Panc1 (cell line): ENCODE measurements at places on chromosomes 16 and 17.

DNA sequence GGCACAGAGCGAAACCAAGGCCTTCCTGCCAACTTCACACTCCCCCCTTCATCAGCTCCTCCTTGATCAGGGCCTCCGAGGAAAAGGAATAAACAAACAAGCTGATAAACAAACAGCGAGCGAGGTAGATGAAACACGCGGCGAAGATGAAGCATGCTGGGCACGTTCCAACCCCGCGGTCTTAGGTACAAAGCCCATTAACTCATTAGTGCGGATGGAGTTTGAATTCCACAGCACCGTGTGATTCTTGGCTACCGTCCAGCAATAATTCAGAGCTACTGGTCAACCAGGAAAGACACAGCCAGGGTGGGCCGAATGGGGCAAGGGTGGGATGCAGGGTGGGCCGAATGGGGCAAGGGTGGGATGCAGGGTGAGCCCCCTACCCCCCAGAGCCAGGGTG lies 67.3 kb downstream of the RBFOX3 start:
- DNase-seq, result no peak

DNA sequence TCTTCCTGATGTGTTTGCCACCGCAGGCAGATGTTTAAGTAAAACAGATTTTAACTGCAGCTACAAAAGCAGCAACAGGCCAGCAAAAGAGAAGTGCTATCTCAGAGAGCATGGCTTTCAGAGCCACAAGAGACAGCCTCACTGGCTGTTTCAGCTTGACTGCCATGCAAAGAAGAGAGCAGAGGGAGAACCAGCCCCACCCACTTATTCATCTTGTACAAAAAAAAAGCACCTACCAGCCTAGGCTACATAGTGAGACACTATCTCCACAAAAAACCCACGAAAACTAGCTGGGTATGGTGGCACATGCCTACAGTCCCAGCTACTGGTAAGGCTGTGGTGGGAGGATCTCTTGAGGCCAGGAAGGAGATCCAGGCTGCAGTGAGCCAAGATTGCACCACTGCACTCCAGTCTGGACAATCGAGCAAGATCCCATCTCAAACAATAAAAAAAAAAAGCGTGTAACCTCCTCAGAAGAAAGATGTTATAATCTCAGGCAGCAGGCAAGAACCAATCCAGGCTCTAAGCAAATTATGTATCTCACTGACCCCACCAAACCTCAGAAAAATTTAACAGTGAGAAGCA lies 30.0 kb downstream of the STH start:
- DNase-seq, result no peak

DNA sequence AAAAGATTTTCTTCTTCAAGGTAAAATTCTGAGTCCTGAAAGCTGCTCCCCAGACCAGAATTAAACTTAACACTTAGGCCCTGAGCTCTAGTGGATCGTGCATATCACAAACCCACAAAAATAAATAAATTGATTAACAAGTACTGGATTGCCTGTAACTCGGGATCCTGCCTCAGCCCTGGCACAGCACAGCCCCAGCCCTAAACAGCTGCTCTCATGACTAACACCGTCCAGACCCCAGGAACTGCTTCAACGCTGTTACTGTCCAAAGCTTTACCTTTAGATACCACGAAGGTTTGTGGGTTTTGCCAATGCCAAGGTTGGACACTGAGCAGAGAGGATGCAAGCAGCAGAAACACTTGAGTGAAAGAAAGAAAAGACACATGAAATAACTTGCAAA lies 172.5 kb downstream of the COPRS start:
- DNase-seq, result no peak

DNA sequence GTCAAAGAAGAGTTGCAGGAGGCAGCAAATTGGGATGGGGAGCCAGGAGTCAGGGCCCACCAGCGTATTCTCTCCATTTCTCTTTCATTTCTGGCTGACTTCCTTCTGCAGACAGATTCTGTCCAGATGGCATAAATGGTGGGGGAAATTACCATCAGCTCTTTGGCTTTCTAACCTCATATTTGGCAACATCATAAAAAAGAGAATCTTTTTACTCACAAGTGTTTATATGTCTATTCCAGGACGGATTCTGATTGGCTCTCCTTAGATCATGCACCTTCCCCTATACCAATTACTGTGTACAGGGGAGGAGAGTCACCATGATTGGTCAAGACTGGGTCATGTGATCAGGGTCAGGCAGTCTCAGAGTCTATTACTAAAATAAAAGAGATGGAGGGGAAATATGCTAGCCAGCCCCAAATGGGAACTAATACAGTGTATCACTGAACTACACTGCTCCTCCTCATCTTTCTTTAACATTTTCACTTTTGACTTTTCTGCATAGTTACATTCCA lies 537.1 kb upstream of the EEF2KMT start:
- no peak for DNase-seq

- DNase-seq, result no peak
These were observed 22.4 kb downstream of the CMC2 start for GRCh38 chr16:80984124-80984892.

DNA sequence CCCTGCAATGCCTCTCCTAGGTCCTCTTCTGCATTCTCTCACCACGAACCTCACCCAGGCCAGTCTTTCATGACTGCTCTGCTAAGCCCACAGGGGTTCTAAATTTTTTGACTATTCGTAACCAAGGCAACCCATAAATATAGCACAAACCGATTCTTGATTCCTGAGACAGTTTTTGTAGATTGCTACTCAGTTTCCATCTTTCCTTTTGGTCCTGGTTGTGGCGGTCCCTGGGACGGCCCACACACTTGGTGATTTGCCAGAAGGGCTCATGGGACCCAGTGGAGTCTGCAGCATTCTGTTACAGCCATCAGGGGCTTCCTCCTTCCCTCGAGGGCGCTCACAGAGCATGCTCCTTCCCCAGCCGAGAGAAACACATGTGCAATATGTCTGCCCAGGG lies 23.4 kb upstream of the MGAT5B start:
- DNase-seq, result no peak

GRCh38 chr17:42203354-42203753 lies 9.1 kb upstream of the GHDC start:
- DNase-seq, result no peak

DNA sequence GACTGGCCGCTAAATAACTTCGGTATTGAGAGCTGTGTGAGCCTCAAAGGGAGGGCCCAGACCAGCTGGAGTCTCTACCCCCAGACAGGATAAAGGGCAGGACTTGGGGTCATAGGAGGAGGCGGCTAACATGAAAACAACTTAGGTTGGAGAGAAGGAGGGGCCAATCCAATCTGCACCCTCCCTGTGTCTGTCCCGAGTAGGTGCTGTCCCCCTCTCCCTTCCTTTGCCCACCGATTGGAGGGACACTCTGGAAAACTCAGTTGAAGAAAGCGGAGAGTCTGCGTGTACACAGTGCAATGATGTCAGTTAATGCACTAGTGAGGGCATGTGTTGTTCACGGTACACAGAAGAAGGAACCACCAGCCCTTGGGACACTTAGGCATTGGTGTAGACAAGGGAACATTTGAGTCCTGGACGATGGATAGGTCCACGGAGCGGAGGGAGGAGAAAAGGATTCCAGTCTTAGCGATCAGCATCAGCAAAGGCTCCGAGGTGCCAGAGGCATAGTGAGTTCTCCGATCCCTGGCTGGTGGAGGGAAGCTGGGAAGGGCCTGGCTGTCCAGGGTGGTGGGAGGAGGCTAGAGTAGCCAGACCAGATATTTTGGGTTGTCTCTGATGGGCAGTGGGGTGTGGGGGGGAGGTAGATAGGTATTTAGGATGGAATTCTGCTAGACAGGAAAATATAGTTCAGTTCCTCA lies 761 bp downstream of the NOL3 start:
- DNase-seq, result no peak

DNA sequence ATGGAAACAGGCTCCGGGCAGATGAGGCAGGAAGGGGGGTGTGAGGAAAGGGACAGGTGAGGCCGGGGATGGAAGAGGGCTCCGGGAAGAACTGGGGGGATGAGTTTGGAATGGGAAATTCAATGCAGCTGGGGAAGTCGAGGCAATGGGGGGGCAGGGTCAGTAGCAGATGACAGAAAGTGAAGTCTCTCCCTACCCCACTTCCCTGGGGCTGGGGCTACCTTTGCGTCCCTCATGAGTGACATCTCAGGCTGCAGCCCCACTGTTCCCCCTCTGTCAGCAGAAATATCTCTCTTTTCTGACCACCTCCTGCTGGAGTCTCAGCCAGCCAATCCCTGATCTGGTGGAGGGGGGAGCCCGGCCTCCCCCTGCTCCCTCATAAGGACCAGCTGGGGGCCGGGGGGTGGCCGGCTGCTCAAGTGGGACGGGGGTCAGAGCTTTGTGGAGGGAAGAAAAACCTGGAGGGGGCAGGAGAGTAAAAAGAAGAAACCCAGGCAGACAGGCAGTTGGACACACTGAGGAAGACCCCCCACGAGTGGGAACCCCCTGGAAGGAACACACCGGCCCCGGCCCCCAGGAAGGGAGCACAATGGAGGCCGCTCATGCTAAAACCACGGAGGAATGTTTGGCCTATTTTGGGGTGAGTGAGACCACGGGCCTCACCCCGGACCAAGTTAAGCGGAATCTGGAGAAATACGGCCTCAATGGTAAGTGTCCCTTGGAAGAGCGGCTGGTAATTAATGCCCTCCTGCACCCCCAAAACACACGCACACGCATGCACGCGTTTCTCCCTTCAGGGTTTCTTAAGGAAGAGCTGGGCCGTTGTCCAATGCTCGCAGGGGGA lies at the start of gene ATP2A1:
ATP2A1 (plus strand) TSS at position 406 of the 844 bp plus-strand sequence; CDS start at position 590, 184 bp downstream.
- no peak for DNase-seq

- no peak for DNase-seq
These were observed 3.6 kb upstream of the ALOX12B start for GRCh38 chr17:8091033-8091687.

DNA sequence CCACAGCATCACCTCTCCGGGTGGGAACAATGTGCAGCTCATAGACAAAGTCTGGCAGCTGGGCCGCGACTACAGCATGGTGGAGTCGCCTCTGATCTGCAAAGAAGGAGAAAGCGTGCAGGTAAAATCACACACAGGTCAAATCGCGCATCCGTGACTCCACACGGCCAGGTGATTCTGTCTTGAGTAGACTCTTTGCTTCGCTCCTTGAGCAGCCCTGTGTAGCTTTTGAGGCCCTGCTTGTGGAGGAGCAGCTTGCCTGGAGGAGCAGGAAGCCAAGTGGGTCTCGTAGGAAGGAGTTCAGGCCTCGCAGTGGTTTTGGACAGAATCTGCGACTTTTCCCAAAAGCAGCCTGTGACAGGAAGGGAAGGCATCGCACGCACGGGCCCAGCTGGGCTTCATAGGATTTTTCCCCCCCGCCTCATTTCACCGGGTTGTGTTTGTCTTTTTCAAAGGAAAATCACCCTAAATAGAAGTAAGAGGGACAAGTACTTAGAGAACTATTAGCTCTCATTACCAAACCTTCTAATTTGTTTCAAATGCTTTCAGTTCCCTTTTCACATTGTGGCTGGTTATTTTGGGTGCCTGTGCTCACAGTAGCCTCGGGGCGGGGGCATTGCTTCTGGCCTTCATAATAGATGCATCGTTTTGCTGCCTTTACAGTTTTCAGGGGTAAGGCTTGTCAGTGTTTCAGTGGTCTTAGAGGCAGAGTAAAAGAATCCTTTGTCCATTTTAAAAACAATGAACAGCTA lies 71.5 kb downstream of the SEC14L1 start:
- DNase-seq, result no peak

GRCh38 chr16:72501739-72502593 lies 330.0 kb upstream of the PMFBP1 start:
- DNase-seq, result peak; percentile 38

DNA sequence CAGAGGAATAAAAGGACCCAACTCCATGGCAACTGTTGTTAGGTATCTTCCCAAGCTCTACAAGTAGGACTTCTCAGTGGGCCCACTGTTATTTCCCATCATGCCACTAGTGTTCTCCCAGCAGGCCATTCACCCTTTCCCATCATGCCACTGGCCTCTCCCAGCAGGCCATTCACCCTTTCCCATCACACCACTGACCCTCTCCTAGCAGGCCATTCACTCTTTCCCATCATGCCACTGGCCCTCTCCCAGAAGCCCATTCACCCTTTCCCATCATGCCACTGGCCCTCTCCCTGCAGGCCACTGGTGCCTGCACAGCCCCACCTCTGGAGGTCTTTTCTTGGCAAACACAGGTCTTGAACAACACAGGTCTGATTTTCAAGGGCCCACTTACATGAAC lies 36.3 kb downstream of the IFT140 start:
- no peak for DNase-seq

DNA sequence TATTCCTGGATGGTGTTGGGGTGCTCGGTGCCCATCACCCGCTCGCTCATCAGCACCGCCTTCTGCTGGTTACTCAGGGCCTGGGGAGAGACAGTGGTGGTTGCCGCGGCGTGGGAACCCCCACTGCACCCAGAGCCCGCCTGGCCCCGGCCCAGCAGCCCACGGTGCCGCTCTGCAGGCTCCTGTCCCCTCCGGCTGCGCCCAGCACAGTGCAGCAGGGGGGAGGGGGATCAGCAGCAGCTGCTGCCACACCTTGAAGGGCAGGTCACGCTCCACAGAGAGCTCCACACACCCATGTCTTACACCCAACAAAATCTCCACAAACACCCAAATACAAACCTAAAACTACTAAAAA lies 18.8 kb downstream of the CLUH start:
- no peak for DNase-seq
